Inflammatory macrophage treated with lipopolysaccharide for 4 hours (primary cell): ENCODE measurements at places on chromosomes 11 and 22.
A peak's percentile ranks its signal among the peaks of the same experiment; 100 is the strongest.

DNA sequence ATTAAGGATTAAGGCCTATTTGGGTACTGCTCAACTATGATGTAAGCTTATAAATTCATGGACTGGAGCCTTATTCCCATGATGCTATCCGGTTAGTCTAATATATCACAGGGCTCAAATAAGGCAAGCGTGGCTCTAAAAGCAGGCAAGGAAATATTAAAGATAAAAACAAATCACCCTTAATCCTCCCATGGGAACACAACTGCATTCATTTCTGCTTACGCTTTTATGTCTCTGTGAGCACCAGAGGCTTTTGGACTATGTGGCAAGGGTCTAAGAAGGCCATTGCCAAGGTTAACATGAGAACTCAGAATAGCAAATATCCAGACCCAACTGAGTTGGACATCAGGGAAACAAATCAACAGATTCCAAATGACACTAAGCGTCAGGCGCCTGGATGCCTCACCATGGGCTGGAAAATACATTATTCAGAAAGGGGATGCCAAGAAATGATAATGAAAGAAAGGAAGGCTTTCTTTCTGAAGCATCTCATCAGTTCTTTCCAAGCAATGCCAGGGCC, 138.1 kb downstream of the SLC1A2 start:
- DNase-seq = peak; percentile 11

- no peak for DNase-seq
Observed at GRCh38 chr11:77503006-77503405, 29.1 kb upstream of the PAK1 start.

DNA sequence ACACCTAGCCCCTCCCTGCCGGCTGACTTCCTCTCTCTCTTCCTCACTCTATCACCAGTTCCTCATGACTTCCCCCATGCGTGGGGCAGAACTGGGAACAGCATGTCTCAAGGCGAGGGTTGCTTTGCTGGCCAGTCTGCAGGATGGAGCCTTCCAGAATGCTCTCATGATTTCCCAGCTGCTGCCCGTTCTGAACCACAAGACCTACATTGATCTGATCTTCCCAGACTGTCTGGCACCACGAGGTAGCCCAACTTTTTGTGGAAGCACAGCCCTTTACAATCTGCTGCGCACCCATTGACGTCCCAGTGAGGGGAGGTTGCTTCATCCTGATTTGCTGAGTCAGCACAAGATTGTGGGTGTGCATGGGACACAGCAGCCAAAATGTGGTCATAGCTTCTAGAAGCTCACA, 8.6 kb downstream of the TCN2 start:
- DNase-seq = peak; percentile 49

DNA sequence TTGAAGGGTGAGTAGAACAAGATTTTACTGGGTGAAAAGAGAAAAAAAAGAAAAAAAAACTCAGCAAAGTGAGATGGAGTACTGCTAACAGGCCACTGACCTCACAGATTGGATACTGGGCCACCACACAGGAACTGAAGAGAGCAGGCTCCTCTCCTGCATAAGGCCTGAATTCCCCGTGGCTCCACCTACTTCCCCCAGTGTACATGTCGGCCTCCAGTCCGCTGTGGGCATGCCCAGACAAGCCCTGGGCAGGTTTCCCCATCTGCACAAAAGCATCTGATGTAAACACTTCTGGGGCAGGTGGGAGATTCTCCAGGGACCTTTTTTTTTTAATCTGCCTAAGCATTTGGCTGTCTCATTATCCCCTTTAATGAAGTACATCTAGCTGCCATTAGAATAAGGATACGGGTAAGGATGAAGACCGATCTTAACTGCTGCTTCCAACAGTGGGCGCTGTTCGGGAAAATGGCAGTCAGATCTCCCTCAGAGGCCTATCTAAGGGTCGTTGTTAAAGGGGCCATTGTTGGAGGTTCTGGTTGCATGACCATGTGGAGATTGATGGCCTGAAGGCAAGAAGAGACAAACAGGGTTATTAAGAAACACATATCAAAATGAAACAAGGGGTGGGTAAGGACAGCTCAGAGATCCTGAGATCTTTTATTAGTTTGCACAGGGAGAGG, 48.5 kb downstream of the MS4A13 start:
- DNase-seq = no peak

DNA sequence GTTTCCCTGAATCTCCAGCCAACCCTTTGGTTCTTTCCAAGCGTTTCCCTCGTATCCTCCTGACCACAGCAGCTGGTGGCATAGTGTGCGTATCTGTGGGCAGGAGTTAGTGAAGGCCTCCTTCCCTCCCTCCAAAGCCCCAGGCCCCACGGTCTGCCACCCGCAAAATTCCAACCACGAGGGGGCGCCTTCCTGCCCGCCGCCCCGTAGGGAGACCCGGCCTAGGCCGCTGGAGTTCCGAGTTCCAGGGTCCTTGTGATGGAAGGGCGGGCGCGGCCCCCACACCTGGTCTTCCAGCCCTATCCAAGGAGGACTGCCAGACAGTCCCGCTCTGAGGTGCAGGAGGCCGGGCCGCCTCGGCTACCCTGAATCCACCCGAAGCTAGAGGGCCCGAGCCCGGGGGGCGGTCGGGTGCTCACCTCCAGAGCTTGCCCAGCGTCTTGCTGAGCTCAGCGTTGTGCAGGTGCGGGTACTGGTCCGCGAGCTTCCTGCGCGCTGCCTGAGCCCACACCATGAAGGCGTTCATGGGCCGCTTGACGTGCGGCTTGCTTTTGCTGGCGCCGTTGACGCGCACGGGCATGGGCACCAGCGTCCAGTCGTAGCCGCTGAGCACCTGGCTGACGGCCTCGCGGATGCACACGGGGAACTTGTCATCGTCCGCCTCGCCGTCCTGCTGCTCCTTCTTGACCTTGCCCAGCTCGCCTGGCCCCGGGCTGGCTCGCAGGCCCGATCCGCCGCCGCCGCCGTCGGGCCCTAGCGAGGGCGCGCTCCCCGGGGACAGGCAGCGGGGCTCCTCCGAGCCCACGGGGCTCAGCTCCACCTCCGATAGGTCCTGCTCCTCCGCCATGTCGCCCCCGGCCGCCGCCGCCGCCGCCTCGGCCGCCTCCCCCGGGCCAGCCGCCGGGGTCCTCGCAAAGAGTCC, 1.2 kb downstream of the SOX10 start:
- DNase-seq = no peak

GRCh38 chr22:49400136-49400940, 427.3 kb downstream of the BRD1 start:
- DNase-seq = no peak

- DNase-seq = no peak
Observed at GRCh38 chr11:130125638-130126037, 33.9 kb upstream of the ST14 start.

GRCh38 chr11:98431463-98432359, 589.0 kb upstream of the CNTN5 start:
- DNase-seq = no peak

DNA sequence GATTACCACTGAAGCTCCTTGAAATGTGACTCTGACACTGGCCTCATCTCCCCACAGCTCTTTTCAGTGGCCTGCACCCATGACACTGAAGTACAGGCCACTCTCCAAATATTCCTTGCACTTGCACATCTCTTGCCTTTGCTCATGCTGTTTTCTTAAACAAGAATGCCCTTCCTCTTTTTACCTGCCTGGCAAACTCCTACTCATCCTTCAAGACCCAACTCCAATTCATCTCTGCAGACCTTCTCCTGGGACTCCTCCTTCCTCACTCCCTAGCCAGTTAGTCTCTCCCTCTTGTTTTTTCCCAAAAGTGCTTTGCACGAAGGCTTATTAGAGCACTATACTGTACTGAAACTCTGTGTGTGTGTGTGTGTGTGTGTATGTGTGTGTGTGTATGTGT, 2.6 kb downstream of the KCNE3 start:
- no peak for DNase-seq

DNA sequence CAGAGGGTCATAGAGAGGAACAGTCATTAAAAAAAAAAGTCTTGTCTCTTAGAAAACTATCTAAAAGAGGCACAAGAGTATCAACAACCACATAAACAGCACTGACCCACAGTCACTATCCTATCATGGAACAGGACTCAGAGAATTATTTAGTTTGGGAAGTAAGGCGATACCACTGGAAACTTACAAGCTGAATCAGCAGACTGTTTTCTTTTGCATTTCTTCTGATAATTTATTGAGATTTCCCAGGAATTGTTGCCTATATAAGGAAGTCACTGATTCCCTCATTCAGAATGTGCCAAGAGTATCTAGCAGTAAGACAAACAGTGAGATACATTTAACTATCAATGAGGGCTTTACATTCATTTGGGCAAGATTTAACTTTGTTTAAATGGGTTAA, 304.1 kb downstream of the GUCY1A2 start:
- no peak for DNase-seq

DNA sequence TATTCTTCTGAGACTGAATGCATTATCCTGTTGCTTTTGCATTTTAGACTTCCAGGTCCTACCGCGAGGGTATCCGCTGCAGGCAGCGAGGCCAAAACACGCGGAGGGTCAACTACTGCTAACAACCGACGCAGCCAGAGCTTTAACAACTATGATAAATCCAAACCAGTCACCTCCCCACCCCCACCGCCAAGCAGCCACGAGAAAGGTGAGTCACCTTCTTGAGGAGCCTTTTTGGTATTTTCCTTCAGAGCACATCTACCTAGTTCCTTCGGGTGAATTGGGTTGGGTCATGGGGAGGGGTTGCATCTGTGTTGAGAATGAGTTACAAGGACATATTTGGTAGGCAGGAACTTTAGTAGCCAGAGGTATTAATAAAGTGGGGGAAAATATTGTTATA, 179.8 kb downstream of the NAV2 start:
- DNase-seq = no peak

- peak; percentile 39 for DNase-seq
Observed at GRCh38 chr22:39463931-39464390, 7.1 kb downstream of the MGAT3 start.

DNA sequence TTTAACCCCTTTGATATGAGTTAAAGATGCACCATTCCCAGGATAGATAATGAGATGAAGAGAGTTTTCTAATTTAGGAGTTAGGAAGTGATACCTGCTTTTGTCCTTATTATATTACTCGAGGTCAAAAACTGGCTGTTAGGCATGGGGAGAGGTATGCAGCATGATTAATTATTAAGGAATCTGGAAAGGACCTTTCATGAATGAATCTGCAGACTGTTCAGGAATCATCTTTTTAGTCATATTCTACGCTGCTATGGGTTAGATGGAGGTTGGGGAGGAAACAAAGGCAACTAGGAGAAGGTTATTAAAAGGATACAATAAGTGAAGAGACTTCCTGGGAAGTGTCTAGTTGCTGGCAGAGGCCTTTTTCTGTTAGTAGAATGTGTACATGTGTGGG, 492.4 kb upstream of the CCDC90B start:
- no peak for DNase-seq

GRCh38 chr22:33520904-33521780, 399.1 kb downstream of the LARGE1 start:
- no peak for DNase-seq

DNA sequence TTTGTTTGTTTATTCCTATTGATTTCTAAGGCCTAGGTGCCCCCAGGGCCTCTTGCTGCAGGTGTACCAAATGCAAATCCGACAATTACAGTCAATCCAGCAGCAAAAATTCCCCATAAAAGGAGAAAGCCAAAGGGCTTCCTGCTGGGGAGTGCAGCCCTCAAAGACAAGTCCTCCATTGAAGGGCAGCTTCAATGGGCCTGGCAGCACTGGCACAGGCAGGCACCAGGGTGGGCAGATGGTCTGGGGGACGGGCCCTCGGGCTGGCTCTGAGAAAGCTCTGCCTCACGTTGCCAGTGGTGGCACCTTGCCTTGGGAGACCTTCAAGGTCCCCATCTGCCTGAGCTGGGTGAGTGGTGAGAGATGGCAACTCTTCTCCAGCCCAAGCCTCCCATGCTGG, 128.0 kb downstream of the DSCAML1 start:
- no peak for DNase-seq

GRCh38 chr22:25853078-25853477, 111.1 kb downstream of the MYO18B start:
- DNase-seq = no peak

GRCh38 chr22:17418890-17419324, 49.6 kb downstream of the CECR2 start:
- no peak for DNase-seq

GRCh38 chr11:104015649-104016415, 20.6 kb upstream of the DDI1 start:
- no peak for DNase-seq

- DNase-seq = no peak
Observed at GRCh38 chr22:38346506-38346905, 29.3 kb upstream of the CSNK1E start.
